ENCODE measurements at places on chromosomes 6 and 20.

GRCh38 chr6:12007473-12007872, 4.6 kb upstream of the HIVEP1 start:
- no peak for DNase-seq

GRCh38 chr6:97732045-97732444, 449.0 kb upstream of the MMS22L start:
- no peak for DNase-seq

DNA sequence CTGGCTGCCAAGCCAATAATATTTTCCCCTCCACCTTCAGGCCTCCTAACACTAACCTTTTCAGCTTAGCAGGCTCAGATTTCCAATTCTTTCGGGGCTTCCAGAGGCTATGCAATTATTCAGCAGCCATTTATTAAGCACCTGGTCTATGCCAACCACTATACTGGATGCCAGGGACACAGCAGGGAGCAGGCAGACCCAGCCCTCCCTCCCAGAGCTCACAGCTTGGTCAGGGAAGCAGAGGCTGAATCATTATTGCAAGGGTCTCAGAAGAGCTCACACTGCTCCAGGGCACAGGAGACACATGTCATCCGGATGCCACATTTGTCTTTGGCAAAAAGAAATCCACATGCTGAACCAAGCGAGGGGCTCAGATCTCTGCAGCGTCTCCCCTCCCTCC, 1.3 kb downstream of the BPIFB1 start:
- no peak for DNase-seq

DNA sequence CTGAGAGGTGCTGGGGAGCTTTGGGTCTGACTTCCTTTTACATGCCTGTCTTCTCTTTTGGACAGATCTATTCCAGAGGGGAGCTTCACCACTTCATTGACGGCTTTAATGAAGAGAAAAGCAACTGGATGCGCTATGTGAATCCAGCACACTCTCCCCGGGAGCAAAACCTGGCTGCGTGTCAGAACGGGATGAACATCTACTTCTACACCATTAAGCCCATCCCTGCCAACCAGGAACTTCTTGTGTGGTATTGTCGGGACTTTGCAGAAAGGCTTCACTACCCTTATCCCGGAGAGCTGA, 13.1 kb downstream of the PRDM1 start:
- no peak for DNase-seq

- no peak for DNase-seq
Measured at GRCh38 chr6:134720353-134721059, 229.4 kb downstream of the ALDH8A1 start.

GRCh38 chr20:10476319-10476724, 41.2 kb downstream of the SLX4IP start:
- no peak for DNase-seq

DNA sequence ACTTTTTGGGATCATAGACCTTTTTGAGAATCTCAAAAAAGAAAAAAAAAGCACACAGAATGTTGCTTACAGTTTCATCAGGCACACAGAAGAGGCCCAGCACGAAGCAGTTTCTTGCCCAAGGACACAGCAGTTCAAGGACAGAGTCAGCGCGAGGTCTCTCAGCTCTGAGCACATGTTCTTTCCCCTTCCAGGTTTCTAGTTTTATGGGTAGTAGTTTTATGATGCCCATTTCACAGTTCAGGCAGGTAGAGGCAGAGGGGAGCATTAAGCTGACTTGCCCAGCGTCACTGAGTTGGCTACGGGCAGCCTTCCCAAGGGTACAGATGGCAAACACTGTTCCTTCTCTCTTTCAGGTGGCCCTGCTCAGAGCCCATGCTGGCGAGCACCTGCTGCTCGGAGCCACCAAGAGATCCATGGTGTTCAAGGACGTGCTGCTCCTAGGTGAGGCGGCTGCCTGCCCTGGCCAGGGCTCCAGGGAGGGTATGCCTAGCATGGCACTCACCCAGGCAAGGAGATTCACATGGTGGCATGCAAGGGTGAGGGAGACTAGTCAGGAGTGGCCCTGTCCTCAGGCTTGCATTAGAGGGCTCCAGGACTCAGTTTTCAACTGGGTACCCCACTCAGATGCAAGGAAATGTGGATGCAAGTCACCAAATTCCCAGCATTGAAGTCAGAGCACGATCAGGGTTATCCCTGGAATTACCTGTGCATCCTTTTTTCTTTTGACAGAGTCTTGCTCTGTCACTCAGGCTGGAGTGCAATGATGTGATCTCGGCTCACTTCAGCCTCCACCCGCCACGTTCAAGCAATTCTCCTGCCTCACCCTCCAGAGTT, 57.4 kb upstream of the TTPAL start:
- no peak for DNase-seq

GRCh38 chr6:165146456-165146855, 162.9 kb downstream of the C6orf118 start:
- DNase-seq, result no peak

DNA sequence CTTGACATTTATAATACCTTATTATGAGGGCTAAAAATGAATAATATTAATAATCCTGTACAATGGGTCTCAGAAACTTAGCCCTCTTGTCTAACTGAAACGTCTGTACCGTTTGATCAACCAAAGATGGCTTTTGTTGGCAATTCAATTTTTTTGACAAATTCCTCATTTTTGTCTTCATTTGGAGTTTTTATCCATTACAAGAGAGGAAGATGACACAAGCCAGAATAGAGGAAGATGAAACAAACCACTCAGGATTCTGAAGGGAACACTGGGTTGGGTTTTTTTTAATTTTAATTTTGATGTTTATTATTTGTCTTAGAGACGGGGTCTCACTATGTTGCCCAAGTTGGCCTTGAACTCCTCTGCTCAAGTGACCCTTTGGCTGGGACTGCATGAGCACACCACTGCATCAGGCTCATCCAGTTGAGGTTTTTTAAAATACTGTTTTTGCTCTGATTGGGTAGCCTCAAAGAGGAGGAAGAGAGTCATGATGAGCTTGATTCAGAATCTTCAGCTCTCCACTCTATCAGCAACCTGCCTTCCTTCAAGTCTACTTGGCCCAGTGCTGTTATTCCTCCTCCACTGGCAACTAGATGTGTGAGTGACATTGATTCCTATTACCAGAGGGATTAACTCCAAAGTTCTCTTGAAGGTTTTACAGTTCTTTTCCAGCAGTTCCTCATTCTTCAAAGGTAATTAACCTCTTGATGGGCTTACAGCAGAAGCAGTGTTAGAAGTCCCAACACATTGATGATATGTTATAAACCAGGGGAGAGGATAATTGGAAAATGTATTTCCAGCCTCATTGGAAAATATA, 71.3 kb downstream of the ATXN1 start:
- DNase-seq, result no peak
